Gastrocnemius medialis (tissue), 4 donors: ENCODE measurements at places on chromosomes 5 and 9.

GRCh38 chr5:116451066-116451465 lies 123.6 kb downstream of the SEMA6A start:
- no peak for DNase-seq

GRCh38 chr9:109789971-109790370 lies 10.0 kb downstream of the PALM2AKAP2 start:
- DNase-seq: no peak

DNA sequence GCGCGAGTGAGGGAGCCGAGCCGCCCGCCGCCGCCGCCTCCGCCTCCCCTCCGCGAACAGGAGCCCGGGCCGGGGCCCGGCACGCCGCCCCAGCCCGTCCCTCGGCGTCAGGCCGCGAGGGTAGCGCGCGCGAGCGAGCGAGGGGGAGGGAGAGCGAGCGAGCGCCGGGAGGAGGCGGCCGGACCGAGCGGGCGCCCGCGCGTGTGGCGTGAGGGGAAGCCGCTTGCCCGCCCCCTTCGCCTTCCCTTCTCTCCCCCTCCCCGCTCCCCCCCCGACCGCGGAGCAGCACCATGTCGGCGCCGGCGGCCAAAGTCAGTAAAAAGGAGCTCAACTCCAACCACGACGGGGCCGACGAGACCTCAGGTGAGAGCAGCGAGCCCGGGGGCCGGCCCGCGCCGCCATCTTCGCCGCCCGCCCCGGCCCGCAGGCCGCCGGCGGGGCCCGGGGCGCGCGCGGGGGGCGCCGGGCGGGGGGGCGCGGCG lies 312 bp downstream of the SET start:
- DNase-seq: no peak

DNA sequence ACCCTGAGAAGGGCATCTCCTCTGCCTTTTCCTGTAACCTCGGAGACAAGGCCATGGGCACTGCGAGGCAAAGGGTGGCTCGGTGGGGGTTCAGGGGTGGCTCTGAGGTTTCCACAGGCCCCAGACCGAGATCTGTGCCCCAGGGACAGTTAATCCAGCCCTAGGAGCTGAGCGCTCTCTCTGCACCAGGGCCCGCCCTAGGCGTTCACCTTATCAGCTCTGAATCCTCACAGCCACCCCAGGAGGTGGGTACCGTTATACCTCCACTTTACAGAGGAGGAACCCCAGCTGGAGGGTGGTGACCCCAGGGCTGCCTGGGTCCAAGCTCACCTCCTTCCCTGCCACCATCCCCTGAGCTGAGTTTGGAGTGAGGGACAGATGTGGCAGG lies 2.3 kb upstream of the ENG start:
- no peak for DNase-seq

DNA sequence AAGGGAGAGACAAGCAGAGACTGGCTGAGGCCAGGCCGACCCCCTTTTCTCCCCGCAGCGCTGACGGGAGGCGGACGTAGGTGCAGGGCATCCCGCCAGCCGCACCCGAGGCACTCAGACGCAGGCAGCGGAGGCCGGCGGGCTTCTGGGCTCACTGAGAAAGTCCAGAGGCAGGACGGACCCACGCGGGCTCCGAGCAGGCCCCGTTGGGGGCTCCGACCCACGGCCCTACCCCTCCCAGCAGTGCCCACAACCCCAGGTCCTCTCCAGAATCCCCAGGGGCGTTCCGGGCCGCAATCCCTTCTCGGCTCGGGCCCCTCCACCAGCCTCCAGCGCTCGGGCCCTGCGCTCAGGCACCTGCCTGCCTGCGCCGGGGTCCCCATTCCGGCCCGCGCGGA lies 543 bp downstream of the MTMR12 start:
- peak; percentile 20 for DNase-seq

GRCh38 chr9:36442710-36443109 lies 42.6 kb upstream of the RNF38 start:
- DNase-seq: no peak

DNA sequence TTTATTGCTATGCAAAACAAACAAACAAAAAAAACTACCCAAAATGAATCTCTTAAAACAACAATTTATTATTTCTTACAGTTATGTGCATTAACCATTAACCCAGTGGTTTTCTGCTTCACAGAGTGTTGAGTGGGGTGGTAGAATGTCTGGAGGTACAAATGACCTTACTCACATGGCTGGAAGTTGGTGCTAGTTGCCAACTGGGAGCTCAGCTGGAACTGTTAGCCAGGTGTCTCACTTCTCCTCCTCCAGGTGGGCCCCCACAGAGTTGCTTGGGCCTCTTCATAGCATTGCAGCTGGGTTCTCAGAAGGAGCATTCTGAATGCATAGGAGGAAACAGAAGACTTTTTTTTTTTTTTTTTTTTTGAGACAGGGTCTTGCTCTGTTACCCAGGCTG lies 10.5 kb upstream of the B4GALT1 start:
- no peak for DNase-seq

DNA sequence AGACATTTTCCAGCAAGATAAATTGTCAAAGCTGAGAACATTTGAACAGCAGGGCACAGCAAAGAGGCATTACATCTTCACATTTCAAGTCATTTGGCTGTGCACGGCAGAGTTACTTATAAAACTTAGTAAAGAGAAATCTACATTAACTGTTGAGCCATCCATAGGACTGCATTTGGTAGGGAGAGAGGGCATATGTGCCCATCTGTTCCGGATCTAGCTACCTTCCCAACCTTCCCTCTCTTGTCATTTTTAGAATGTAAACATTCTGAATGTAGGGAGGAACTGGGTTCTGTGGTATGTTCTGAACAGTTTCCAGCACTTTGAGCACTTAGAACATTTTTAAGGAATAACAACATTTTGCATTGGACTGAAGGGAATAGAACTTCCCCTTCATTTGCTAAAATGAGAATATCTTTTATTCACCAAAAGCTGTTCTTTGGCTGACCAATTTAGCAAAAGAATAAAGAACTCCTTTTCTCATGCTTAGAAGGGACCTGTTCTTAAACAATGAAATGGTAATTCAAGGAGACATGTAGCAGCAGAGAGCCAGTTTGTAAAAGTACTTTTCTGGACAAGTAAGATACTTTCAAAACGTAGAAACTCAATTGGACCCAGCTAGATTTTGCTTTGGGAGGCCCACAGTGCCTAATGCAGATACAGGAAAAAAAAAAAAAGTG lies 104.4 kb downstream of the CETN3 start:
- DNase-seq: no peak

- DNase-seq: no peak
These were observed 44.1 kb downstream of the CCL28 start for GRCh38 chr5:43367909-43368669.

DNA sequence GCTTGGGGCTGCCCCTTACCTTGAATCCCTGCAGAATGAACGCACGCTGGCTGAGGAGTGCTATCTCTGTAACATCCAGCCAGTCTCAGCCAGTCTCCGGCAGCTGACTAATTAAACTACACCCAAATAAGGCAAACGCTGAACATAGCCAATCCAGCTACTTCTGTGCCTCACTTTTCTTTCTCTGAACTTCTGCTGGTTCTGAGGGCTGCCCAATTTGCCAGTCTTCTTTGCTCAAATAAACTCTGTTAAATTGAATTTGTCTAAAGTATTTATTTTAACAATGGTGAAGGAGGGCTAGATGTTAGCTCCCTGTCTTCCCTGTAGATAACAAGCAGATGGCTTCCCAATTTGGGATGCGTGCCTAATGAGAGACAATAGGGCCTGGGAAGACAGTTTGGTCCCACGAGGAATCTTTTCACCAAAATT lies 154.0 kb upstream of the NFIL3 start:
- DNase-seq: no peak

GRCh38 chr9:101342595-101342994 lies 42.2 kb downstream of the BAAT start:
- DNase-seq: no peak

DNA sequence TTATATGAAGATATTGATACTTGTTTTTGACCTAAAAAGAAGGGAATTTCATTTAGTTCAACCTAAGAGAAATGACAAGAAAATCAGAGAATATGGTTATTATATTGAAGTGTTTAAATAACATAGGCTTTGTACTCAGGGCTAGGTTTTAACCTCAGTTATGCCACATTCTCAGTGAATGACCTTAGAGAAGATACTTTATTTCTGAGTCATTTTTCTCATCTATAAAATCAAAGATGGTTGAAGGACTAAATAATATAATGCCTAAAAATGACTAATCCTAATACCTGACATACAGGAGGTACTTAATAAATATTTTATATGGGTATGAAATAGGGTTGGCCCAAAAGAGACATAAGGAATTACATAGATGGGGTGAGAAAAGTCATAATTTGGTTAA lies 32.3 kb downstream of the DIMT1 start:
- no peak for DNase-seq

DNA sequence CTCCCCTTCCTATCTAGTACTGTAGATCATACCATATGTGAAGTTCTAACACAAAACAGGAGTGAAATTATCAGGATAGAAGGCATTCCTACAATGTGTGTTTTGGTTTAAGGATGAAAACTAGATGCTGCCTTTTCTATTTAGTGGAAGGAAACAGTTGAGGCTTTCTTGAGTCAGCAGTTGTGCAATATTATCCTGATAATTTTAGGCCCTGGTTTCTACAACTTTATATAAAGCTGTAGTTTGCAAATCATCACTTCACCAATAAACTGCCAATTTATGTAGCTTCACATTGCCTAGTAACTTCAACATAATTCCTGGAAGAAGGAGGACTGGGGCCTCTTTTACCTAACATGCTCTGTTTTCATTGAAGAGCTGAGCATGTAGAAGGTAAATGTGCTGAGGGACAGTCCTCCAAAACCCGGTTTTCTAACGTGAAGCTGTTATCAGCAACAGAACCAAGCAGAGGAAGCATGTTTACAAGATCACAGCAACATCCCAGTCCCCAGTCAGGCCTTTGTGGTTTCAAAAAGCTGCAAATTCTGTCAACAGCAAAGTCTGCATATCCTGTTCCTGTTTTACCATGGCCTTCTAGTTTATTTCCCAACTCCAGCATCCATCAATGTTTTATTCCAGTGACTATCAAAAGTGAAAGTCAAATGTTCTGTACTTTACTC lies 513.4 kb upstream of the MEF2C start:
- DNase-seq: peak; percentile 11

GRCh38 chr5:74624931-74625505 lies 15.5 kb downstream of the ENC1 start:
- no peak for DNase-seq

GRCh38 chr9:105054491-105054890 lies 126.5 kb upstream of the ABCA1 start:
- no peak for DNase-seq

DNA sequence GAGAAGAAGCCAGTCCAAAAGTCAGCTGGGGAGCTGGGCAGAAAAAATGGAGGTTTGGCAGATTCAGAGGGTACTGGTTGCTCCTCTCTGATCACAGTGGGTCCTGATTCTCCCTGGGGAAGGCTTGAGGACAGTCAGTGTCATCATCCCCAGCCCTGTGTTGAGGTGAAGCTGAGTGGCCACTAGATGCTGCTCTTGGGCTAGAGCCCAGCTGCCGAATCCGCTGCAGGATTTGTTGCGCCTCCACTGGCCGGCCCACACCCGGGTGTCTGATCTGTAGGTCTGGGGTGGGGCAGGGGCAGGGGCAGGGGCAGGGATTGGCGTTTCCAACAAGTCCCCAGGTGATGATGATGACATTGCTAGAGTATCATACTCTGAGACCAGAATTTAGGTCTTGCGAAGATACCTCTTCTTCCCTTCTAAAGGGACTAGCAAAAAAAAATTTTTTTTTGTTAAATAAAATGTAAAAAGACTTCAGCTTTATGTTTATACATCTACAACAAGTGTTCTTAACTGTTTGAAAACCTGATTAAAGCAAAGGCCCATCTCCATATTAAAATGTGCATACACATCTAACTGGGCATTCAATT lies 106.8 kb downstream of the PDE6A start:
- DNase-seq: no peak

DNA sequence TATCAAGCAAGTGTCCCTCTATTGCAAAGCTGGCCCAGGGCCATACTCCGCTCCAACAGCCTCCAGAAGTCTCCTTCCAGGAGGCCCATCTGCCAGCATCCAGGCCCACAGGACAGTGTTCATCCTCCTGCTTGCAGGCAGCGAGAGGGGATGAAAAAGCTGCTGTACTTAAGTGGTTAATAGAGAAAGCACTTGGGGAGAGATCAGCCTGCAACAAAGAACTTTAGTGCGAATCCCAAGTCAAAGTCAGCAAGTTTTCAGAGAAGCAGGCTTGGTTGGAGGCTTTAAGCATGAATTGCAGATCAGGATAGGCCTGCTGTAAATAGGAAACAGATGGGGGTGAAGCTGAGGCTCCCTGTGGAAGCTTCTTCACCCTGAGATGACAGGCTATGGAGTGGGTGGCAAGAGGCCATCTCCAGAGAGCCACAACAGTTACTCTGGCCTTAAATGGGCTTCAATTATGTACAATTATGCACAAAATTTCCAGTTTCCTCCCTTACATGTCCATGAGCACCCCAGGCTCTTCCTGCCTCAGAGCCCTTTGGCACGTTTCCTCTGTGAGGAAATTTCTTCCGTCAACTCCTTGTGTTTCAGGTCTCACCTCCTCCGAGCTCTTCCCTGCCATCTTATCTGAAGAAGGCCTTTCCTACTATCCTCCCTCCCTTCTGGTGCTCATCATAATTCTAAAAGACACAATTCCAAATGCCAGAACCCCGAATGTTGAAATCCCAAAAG lies 98.0 kb upstream of the NR3C1 start:
- peak; percentile 31 for DNase-seq

GRCh38 chr5:132467287-132467984 lies 23.1 kb downstream of the IRF1 start:
- peak; percentile 7 for DNase-seq

DNA sequence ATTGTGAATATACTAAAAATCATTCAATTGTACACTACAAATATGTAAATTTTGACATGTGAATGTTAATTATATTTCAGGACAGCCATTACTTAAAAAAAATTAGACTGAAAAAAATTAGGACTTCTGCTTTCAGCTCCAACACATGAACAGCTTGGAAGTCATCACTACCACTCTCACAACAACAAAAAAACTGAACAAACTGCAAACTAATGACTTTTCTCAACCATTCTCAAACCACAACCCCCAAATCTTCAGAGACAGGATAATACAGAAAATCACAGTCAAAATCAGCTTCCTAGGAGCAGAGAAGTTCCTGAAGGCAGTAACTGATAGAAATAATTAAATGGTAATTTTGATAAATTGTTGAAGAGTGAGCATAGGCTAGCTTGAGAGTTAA lies 686.4 kb downstream of the TLE1 start:
- no peak for DNase-seq

DNA sequence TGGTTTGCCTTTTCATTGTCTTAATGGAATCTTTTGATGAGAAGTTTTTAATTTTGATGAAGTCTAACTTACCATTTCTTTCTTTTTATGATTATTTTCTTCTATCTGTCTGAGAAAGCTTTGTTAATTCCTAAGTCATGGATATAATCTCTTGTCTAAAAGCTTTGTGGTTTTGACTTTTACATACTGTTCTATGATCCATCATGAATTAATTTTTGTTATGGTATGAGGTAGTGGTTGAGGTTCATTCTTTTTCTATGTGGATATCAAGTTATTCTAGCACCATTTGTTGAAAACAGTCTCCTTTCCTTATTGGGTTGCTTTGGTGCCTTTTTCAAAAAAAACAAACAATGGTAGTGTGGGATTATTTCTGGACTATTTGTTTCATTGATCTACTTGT lies 20.4 kb downstream of the FBXO10 start:
- no peak for DNase-seq
